PC-9 (cell line): ENCODE measurements at places on chromosomes 16 and 17. TPM values are rescaled to one million over a fixed set of nuclear protein-coding genes. Genes with fewer than 3 reads are reported as not detected.

- H3K4me3 ChIP-seq = no peak overlapping the region
- H3K36me3 ChIP-seq = peaks cover 14% of the 10 kb centered on the region; the same call in 1 of the 2 replicates
- H3K27me3 ChIP-seq = no peaks in the 10 kb centered on the region
- DNase-seq = peak; percentile 55
- H3K27ac ChIP-seq = no peak overlapping the region
Measured at GRCh38 chr16:8850279-8850885, 18.4 kb downstream of the CARHSP1 start.

DNA sequence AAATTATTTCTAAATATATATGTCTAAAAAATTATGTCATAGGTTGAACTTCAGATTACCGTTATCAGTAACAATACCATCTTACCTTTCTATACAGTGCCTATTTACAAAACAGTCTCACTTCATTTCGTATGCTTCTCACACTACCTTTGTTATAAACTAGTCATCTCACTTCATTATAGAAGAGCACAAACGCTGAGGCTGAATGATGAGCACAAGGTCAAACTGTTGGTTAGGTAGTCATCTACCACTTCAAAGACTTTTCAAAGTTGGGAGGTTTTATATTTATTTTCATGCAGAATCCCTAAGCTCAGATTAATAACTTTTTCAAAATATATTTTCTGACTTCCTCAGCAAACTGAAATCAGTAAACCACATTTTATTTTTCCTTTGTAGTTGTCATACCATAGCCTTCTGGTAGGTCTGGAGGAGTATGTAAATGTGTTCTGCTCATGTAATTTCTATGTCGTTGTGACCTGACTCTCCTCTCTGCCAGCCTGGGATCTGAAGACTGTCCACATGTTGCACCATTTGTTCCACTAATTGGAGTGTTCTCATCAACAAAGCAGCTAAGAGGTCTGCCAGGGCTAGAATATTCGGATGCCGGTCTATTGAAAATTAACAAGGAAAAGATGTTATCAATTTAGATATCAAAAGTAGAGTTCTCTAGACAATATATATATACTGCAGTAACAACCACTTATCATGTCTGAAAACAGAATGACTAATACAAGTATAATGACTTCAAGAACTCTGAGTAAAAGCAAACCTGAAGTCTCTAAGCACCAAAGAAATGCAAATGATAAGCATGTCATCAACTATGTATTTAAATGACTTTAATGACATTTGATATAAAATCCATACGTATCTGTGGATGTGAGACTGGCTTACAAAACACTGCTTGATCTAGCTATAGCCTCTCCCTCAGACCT lies 73.9 kb downstream of the CEP95 start:
- no peaks in the 10 kb centered on the region for H3K27me3 ChIP-seq
- no peak overlapping the region for H3K4me3 ChIP-seq
- peak overlapping the region; percentile 7; the same call in 1 of the 2 replicates for H3K27ac ChIP-seq

DNA sequence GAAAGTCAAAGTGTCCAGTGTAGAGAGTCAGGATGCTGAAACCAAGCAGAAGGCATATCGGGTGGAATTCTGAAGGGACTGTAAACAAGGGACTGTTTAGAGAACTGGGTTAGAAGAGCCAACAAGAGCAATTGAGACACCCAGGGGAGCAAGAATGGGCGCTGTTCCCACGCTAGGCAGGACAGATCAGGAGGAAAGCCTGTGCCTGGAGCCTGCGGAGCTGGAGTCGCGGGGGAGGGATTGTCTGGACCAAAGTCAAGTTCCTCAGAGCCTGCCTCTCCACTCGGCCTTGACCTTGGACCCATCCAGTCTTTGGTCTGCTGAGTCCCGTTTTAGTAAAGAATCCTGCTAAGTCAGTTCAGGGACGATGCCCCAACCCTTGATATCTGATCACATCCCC lies 14.7 kb upstream of the KLHL36 start:
- H3K36me3 ChIP-seq = no peaks in the 10 kb centered on the region
- no peaks in the 10 kb centered on the region for H3K27me3 ChIP-seq
- H3K4me3 ChIP-seq = no peak overlapping the region
- H3K27ac ChIP-seq = no peak overlapping the region
- DNase-seq = no peak
- H3K4me1 ChIP-seq = no peaks in the 10 kb centered on the region

DNA sequence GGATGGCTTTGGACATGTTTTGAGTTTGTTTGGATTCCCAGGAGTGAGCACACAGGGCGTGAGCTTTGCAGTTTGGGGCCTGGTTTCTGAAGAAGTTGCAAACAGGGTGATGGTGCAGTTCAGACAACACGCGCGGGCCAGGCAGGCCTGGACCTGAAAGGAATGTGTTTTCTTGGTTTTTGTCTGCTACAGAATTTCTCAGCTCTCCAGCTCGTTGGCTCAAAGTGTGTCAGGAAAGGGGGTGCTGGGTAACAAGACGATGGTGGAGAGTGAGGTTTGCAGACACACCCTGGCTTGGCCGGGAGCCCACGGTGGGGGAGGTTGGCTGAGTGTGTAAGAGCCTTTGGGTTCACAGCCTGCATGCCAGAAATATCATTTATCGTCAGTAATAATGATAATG lies 82.3 kb downstream of the CMIP start:
- peaks cover 16% of the 10 kb centered on the region for H3K36me3 ChIP-seq
- H3K27me3 ChIP-seq = no peaks in the 10 kb centered on the region
- DNase-seq = no peak

DNA sequence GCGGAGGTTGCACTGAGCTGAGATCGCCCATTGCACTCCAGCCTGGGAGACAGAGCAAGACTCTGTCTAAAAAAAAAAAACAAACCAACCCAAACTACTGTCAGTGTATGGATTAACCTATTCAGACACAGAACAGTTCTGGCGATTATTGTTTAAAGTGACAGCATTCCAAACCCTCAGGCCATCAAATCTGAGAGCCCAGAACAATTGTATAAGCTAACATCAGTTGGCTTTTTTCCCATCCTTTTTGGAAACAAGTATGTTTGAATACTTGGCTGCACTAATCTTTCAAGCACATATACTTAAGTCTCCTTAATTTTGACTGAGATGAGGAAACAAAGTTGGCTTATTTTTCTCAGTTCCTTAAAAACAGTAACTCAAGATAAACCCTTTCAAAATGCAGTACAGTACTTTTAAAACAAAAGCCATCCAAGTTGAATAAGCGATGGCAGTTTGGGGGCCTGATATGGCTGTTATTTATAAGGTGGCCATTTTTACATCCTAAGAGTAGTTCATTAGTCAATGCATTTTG lies 1.4 kb downstream of the ZSWIM7 start:
- peaks cover 20% of the 10 kb centered on the region for H3K36me3 ChIP-seq
- peak overlapping the region; percentile 85; the same call in 1 of the 2 replicates for H3K4me3 ChIP-seq

DNA sequence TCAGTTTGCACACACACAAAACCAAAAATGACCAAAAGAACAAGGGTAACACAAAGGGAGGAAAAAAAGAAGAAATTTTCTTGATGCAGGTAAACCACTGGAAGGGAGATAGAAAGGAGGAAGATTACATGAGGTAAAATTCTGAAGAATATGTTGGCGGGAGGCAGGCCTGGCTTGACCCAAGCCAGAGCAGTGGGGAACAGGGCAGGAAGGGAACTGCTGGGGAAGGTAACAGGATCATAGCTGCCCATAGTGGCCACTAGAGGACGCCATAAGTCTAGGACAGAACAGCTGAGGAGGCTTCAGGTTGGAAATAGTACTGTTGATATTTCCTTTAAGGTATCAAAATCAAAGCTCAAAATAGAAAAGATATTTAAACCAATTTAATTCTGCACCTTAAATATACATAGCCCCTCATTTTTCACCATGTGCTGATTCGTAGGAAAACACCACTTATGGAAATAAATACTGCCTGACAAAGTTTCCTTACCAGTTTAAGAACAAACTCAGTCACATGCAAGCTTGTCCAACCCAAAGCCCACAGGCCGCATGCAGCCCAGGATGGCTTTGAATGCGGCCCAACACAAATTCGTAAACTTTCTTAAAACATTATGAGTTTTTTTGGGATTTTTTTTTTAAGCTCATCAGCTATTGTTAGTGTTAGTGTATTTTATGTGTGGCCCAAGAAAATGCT lies 15.5 kb downstream of the VPS35 start:
- no peaks in the 10 kb centered on the region for H3K27me3 ChIP-seq
- no peak overlapping the region for H3K4me3 ChIP-seq
- peaks cover 6% of the 10 kb centered on the region; the same call in 1 of the 2 replicates for H3K36me3 ChIP-seq
- H3K4me1 ChIP-seq = no peaks in the 10 kb centered on the region
- no peak overlapping the region for H3K27ac ChIP-seq

DNA sequence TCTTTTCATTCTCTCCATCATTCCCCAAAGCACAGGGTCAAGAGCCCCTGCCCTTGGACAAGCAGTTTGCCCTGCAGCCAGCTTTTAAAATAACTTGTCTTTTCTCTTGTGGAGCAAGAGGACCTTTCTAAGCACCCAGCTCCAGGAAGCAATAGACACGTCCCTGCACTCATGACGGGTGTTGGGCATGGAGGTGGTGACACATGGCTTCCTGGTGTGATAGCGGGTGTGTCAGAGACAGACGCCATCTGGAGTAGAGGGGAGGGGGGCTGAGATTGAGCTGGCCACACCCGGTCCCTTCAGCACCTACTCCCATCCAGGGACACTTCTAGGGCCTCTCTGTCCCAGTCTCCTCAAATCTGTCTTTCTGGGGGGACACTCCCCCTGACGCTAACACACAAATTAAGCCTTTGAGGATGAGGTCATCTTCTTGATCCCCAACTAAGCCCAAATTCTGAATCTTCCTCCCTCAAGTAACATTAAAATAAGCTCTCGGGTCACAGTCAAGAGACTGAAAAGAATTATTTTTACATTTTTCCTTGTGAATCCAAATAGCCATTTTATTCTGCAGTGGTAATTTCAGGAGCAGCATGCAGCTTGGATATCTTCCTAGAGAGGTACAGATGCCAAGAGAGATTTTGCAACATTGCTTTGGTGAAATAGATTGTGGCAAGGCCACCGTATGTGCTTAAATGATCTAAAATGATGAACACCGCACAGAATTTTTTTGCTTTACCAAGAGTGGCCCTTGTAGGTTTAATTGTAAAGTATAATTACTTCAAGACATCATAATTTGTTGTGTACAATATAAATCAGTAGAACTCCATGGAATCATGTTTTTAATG lies 216.6 kb upstream of the IRX3 start:
- DNase-seq = no peak
- no peak overlapping the region for H3K4me3 ChIP-seq
- H3K36me3 ChIP-seq = no peaks in the 10 kb centered on the region

Gene ARHGDIG
- not detected in 2 replicates for total RNA-seq

Gene CCL11
- not detected in 2 replicates for total RNA-seq

Gene FADS6
- total RNA-seq = not detected in 2 replicates
